Fibroblast of skin of left quadriceps (primary cell): ENCODE measurements at places on chromosomes 16 and 17.
A peak's percentile ranks its signal among the peaks of the same experiment; 100 is the strongest.

GRCh38 chr16:57999971-58000705 is at the start of gene ZNF319:
ZNF319 (minus strand) TSS chr16:58000672; CDS start chr16:57998265, 2,407 bp downstream.
- DNase-seq, result no peak

GRCh38 chr16:10571354-10571753 is 9.0 kb downstream of the EMP2 start:
- DNase-seq, result no peak

GRCh38 chr16:53598511-53599275 is 95.7 kb upstream of the AKTIP start:
- peak; percentile 53 for DNase-seq

DNA sequence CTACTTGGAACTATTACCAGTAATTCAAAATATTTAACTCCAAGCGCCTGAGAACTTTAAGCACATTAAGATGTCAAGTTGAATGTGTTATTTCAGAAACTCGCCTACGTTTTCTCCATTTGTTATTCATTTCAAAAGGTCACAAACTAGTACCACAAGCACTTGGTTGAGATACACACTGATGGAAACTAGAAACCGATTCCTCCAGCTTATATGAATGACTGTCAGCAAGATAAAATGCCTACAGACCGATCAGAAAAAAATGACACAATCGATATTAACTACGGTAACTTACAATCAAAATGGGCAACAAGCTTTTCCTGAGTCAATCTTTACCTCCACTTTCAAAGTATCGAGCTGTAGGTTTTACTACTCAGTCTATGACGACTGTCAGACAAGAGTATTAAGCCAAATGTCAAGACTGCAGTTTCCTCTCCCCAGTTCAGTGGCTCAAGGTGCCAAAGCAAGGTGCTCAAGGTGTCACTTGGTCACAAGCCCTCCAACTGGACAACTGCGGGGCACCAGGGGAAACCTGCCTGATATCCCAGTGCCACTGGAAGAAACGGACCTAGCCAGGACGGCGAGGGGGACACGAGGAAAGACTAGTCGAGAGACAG is 678 bp downstream of the SRP68 start:
- no peak for DNase-seq

DNA sequence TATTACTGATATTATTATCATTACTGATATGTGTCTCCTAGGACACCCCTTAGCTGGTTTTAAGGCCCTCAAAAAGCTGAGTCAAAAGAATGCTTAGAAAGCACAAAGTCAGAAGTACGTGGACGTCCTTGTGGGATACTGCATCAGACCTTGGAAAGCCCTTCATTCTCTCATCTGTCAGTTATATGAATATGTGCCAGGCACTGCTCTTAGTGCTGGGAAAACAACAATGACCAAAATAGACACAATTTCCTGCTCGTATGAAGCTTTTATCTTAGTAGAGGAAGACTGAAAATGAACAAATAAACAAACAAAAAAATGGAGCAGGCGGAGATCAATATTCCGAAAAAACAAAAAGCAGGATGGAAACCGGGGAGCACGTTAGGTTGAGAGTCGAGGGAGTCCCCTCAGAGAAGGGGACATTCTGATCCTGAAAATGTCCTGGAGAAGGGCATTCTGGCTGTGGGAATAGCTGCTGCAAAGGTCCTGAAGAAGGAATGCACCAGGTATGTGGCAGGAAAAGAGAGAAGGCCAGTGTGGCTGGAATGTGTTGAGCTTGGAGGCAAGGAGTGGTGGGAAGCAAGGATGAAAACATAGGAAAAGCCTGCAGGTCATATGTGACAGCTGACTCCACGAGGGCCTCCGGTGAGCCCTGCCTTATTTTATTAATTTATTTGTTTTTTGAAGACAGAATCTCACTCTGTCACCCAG is 15.5 kb upstream of the TMEM94 start:
- no peak for DNase-seq

DNA sequence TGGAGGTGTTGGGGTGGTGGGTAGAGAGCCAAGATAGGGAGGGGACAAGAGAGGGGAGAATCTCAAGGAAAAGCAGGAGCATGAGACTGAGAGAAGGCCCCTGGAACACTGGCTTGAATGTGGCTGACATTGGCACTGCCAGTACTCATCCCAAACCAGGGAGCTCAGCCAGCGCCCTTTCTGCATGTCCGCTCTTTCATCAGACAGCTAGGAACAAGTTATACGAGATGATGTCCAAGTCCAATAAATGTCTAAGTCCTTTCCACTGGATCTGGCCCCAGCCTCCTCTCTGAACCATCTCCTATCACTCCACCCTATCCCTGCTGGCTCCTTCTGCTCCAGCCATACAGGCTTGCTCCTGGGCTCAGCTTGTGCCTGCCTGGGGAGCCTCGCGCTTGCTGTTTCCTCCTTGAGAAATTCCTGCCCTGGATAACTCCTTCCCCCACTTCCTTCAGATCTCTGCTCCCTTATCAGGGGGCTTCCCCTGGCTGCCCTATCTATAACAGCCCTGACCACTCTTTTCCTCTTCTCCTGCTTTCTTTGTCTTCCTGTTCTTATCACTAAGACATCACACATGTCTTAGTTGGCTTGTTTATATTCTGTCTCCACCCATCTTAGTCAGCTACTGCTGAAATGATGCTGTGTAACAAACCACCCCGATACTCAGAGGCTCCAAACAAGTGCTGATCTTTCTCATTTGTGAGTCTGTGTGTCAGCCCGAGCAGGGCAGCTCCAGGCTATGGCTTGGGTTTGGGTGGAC is 37.1 kb upstream of the MEOX1 start:
- no peak for DNase-seq

GRCh38 chr17:82923366-82924113 is 83.7 kb upstream of the ZNF750 start:
- no peak for DNase-seq

DNA sequence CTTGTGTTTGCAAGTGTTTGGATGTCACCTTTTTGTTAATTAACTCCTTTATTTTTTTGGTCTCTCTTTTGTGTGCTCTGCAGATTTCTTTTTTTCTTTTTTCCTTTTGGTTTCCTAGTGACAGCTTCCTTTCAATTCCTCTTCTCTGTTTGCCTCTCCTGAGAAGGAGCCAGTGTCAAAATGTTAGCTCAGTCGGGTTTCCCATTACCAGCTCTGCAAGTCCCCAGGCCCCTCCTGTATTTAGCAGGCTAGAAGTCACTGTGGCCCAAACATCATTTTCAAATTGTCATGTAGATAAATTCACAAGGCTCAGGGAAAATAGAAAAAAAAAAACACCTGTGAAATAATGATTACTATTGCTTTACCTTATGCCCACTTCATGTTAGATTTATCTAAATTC is 1621.6 kb downstream of the CDH8 start:
- DNase-seq, result no peak

DNA sequence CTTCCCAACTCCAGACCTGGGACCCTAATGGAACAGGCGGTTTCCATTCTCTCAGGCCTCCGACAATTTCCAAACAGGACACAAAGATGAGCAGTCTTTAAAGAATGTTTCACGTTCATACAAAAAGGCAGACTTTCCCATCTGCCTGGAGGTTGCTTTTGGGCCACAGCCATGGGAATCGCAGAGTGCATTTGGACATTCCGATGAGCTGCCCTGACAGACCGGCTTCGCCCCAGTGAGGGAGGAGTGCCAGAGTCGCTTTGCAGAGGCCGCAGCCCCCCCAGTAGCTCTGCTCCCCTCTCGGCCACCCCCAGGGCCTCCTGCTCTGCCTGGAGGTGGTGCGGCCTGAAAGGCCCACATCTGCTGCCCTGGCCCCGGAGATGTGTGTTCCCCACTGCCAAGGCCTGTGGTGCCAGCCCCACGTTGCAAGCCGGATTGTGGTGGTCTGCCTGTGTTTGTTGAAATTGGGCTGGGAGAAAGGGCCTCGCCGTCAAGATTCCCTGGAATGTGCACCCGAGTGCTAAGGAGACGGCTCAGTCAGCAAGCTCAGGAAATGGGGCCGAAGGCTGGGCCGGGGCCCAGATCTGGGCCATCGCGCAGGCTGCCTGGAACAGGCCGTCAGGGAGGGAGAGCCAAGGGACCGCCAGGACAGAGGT is 89.8 kb downstream of the C16orf95 start:
- DNase-seq, result peak; percentile 68

- peak; percentile 77 for DNase-seq
Measured at GRCh38 chr16:66004699-66005098, 361.8 kb upstream of the CDH5 start.

GRCh38 chr17:50919321-50920040 is 53.3 kb upstream of the TOB1 start:
- peak; percentile 45 for DNase-seq
